ENCODE measurements at places on chromosomes 6 and 20. TPM values are rescaled to one million over a fixed set of nuclear protein-coding genes. Genes with fewer than 3 reads are reported as not detected.

DNA sequence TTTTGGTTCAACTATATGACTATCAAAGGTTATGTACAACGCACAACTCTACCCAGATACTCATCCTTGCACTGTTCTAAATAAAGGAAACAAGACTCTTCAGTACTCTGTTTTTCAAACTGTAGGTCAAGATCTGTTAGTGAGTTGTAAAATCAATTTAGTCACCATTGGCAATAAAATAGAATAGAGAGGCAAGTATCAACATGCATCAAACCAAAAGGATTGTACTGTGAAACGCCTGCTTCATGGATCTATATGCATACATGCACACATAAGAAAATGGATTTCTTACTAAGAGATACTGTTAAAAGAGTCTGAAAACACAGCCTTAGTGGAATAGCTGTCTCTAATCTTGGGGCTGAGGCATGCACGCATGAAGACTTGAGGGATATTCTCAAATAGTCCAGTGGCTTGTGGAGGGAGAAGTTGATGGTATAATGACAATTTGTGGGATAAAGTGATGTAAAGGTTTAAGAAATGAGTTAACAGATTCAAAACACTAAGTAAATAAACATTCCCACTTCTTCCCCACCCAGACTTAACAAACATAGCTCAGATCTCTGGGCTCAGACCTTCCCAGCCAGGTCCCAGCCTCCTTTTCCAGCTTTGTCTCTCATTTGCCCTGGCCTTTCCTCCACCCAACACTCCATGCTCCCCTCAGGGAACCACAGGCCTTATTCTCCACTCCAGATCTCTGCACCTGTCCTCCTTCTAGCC lies 10.7 kb upstream of the LZTS3 start:
- no peak for DNase-seq

LRRC1 gene
- polyA plus RNA-seq, result 6.7 TPM

DNA sequence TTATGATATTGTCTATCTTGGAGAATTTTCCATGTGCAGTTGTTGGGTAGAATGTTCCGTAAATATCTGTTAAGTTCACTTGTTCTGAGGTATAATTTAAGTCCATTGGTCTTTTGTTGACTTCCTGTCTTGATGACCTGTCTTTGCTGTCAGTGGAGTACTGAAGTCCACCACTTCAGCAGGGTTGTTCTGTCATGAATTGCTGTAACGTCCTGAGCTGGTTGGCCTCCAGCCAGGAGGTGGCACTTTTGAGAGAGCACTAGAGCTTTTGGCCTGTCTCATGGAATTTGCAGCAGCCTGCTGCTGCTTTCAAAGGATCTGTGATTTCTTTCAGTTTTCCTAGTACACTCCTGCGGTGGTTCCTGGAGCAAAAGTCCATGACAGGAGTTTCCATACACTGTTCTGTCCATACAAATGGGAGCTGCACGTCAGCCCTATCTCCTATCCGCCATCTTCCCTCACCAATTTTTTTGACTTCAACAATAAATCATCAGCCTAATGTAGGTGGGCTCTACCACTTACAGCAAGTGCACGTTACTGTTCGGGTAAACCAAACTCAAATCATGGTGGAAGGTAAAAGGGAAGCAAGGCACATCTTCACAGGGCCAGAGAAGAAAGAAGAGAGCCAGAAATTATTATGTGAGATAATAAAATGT lies 46.9 kb upstream of the TRERF1 start:
- DNase-seq, result no peak

MYCT1 gene
- 20.2 TPM for polyA plus RNA-seq

- no peak for DNase-seq
Observed at GRCh38 chr6:46746696-46747095, at the start of gene ANKRD66. TSS of gene ANKRD66 (plus strand) at chr6:46746933. CDS start at chr6:46751949, 5,016 bp downstream.

CSTF1 gene
- 31.3 TPM for polyA plus RNA-seq
